ENCODE measurements at places on chromosomes 1 and 21.

DNA sequence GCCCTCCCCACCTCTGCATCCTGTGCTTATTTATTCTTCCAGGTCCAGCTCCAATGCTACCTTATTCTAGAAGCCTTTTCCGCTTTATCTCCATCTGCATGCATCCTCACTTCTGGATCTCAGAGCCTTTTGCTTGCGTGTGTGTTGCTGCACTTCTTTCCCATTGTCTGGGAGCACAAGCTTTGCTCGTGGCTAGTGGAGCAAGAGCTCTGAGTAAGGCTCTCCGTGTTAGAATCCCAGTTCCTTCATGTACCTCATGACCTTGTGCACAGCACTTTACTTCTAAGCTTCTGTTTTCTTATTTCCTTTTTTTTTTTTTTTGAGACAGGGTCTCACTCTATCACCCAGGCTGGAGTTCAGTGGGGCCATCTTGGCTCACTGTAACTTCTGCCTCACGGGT lies 140.0 kb upstream of the POU3F1 start:
- no peak for DNase-seq

- DNase-seq: no peak
These were observed 391 bp upstream of the LDLRAP1 start for GRCh38 chr1:25543005-25543424.

DNA sequence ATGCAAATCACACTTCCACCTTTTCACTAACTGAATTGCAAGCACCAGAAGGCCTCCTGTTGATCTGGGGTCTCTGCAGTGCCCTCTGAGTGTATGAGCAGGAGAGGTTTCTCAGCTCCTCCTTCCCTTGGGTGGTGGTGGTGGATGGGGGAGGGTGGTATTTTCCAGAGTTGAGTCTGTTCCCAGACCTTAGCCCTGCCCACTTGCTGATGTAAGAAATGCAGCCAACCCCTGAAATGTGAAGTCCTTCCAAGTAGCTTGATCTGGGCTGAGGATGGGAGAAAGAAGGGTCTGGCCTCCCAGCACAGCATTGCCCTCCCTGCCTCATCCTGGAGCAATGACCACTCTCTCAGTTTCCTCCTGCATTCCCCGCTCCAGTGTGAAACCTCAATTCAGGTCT lies 6.3 kb upstream of the FOXD2 start:
- DNase-seq: peak; percentile 79

DNA sequence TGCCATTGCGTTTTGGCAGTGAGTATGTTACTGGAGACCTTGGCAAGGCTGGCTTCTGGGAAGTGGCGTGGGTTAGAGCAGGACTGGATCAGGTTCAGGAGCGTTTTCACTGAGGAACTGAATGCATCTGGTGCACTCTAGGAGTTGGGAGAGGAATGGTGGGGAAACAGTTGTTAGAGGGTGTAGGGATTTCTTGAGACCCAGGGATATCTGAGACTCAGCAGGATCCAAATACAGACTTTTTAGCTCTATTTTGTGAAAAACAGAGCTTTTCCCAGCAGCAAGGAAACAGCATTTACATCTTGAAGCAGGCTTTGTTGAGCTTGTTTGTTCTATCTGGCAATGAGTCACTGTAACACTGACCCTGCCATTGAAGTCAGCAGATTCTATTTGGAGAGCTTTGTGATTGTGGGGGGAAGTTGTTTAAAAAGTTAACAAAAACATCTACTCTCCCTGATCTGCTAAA lies 56.9 kb upstream of the NRIP1 start:
- peak; percentile 71 for DNase-seq

DNA sequence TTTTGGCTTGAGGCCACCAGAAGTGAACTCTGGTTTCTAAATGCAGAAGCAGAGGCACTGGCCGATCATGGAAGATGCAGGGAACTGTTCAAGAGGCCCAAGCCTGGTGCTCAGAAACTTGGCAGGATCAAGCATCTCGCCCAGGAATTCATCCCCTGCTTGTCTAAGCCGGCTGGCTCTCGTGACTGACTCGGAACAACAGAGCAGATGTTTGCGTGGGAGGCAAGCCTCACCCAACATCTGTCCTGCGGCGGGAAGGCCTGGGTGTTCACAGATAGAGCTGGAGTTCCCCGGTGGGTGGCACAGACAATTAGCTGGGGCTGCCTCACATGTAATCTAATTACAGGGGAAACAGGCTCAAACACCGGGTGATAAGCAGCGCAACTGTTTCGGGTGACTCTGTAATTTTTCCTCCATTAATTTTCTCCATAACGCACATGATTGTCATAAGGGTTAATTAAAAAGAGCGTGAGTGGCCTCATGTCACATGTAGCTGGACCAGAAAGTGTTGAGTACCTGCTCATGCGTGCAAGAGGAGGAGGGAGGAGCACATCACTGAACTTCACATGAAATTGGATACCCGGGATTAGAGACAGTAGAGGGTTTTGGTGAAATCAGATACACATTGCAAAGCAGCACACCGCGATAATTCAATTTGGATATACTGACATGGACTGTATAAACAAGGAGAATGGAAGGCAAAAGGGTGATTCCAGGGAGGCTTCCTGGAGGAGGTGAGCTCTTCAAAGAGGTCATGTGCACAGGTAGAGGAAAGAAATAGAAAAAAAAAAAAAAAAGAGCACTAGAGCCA lies 180.0 kb downstream of the ETS2 start:
- peak; percentile 98 for DNase-seq

- peak; percentile 27 for DNase-seq
These were observed 529.5 kb downstream of the KCNT2 start for GRCh38 chr1:196078691-196079090.

DNA sequence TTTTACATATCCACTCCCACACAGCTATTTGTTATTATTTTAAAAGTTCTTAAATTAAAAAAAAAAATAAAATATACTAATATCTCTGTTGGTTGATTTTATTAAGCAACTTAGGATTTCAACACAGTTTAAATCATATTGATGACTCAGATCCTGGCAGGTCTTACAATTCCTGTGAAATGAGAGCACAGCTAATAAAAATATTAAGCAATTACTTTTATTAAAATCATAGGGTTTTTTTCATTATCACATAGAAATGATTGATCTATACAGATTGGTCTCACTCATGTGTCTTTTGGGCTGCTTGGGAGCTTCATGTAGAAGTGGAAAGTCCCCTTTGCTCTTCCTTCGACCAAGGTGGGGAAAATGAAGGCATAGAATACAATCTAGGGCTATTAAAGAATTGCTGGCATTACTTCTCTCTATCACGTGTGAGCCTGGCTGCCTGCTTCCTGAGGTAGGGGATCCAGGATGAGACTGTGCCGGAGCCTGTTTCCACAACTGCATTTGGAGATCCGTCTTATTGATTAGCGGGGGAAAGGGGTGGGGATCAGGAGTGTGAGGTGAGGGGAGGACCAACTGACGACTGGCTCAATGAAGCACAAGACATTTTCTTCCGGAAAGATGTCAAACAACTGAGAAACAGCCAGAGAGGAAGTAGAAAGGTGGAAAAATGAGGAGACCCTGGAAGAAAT lies 858.0 kb downstream of the USP25 start:
- peak; percentile 89 for DNase-seq

GRCh38 chr21:34617753-34618339 lies 2.9 kb upstream of the RCAN1 start:
- DNase-seq: no peak

DNA sequence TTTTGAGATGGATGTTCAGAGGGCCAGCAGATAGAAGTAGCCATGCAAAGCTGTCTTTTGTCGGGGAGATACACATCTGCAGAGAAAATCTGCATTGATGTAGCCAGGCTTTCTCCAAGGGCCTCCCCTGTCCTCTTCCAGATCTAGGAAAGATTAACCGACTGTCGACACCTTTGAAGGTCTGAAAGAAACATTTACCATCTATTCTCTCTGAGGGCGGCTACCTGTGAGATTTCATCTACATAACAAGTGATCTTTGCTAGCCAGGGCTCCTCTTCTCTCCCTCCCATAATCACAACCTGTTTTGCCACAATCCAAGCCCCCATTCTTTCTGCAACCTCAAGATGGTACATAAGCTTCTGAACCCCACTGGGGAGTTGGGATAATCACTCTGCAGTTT lies 193.6 kb downstream of the RGS7 start:
- DNase-seq: no peak

- DNase-seq: no peak
These were observed 17.4 kb upstream of the HNRNPU start for GRCh38 chr1:244881552-244882280.

DNA sequence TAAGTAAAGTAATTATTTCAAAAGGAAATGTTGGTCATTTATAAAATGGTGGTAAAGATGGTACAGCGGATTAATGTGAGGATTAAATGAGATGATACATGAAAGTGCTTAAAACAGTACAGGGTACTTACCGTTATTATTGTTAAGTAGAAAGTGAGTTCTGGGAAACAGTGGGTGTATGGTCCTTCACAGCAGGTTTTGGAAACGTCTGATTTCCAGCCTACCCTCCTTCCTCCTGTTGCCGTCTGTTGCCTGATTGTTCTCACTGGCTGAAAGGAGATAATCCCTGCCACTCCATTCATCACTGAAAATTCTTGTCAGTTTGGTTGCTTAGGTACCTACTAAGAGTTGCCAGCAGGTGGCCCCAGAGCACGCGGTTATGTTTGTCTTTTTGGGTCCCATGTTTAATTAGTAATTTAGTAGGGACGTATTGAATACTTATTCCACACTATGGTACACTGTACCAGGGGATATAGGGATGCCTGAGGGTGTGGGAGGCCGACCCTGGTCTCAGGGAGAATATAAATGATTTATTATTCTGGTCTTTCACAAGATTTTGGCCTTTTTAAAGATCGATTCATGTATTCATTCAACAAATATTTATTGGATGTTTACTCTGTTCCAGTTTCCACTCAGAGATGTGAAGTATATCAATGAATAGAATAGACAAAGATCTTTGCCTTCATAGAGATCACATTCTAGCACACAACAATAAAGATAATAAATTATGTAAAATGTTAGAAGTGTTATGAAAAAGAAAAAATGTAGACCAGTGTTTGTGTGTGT lies 30.8 kb upstream of the RPTN start:
- peak; percentile 78 for DNase-seq
